IMR-90 (cell line): ENCODE measurements at places on chromosomes 1 and 21. TPM values are rescaled to one million over a fixed set of nuclear protein-coding genes. Genes with fewer than 3 reads are reported as not detected.

The CYP4X1 gene
- not detected in 2 replicates for total RNA-seq

- DNase-seq: peak; percentile 53
- peak overlapping the region; percentile 35; the same call in 1 of the 2 replicates for H3K27ac ChIP-seq
- peaks cover 23% of the 10 kb centered on the region for H3K36me3 ChIP-seq
Measured at GRCh38 chr1:8419172-8419571, 101.3 kb downstream of the SLC45A1 start.

GRCh38 chr1:240732390-240732789, 120.4 kb upstream of the GREM2 start:
- H3K27me3 ChIP-seq: no peaks in the 10 kb centered on the region
- no peak overlapping the region for H3K4me3 ChIP-seq
- H3K4me1 ChIP-seq: no peaks in the 10 kb centered on the region; the same call in 1 of the 2 replicates
- no peaks in the 10 kb centered on the region for H3K36me3 ChIP-seq

DNA sequence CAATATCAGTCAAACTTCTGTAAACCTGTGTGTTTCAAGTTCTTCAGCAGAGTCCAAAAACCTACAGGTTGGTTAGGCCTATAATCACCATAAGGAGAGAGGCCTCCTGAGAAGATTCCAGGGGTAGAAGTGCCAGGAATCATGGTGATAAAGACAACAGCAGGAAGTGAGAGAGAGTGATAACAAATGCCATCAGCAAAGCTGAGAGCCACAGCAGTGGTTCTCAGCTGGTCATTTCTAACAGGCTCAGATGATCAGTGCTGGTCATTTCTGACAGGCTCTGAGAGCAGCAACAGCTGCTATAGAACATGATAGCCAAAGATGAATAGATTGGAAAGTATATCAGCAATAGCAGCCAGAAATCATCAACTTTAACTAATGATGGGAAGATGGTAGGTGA, 101.3 kb downstream of the TYW3 start:
- H3K27ac ChIP-seq: no peak overlapping the region
- DNase-seq: no peak
- H3K36me3 ChIP-seq: no peaks in the 10 kb centered on the region
- H3K4me1 ChIP-seq: no peaks in the 10 kb centered on the region; the same call in 1 of the 2 replicates
- no peak overlapping the region for H3K4me3 ChIP-seq

The HES2 gene
- not detected in 2 replicates for total RNA-seq

GRCh38 chr1:59549066-59549837, 252.4 kb downstream of the FGGY start:
- H3K27me3 ChIP-seq: no peaks in the 10 kb centered on the region
- peaks cover 10% of the 10 kb centered on the region for H3K4me1 ChIP-seq
- H3K4me3 ChIP-seq: no peak overlapping the region
- no peak for DNase-seq
- H3K36me3 ChIP-seq: no peaks in the 10 kb centered on the region
- H3K27ac ChIP-seq: no peak overlapping the region
